ENCODE measurements at places on chromosomes 3 and 15.

GRCh38 chr15:99729920-99730319 is 3.3 kb downstream of the LYSMD4 start:
- peak; percentile 31 for DNase-seq

DNA sequence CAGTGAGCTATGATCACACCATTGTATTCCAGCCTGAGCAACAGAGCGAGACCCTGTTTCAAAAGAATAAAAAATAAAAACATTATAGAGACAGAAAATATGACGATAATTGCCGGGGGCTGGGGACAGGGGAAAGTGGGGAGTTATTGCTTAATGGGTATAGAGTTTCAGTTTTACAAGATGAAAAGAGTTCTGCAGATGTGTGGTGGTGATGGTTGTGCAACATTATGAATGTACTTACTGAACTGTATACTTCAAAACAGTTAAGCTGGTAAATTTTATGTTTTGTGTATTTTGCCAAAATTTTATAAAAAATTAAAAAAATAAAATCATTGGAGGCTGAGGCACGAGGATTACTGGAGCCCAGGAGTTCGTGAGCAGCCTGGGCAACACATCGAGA is 24.8 kb upstream of the ZNF774 start:
- no peak for DNase-seq

GRCh38 chr15:66681395-66681794 is 20.6 kb upstream of the SMAD6 start:
- DNase-seq = no peak

GRCh38 chr3:196486263-196486662 is 17.3 kb downstream of the RNF168 start:
- DNase-seq = no peak

DNA sequence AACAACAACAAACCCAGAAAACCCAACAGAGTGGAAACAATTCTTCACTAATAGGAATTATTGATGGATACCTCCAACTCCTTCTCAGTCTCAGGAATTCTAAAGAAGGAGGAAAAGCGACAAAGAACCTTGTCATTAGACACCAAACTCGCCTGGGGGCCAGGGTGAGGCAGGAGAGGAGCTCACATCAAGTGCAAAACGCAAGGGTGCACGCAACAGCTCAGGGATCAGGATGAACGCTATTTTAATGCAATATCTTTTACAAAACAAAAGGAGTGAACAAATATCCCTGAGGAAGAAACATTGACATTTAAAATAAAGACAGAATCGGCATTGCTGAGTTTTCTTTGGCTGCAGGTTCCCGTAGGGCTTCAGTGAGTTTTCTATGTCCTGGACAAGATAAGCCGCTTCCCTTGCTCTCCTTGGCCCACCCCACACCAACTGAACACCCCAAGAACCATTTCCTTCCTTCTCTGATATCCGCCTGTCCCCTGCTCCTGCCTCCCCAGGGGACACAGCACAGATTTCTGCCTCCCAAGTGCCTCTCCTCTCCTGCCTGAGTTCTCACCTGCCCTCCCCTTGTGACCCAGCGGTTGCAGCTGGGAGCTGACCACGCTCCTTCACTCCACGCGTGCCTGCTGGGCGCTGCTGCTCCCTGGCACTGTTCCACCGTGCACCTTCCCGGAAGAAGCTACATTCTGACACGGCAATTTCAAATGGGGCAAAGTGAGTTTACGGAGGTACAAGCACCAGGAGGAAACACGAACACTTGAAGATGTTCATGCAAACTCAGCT is 63.0 kb downstream of the ATP10A start:
- no peak for DNase-seq

- no peak for DNase-seq
Observed at GRCh38 chr3:173548261-173548660, 150.7 kb downstream of the NLGN1 start.

Measured in hepatic stellate cell (primary cell).